CD4-positive, alpha-beta T cell treated with Interleukin-21 for 1 hour (primary cell): ENCODE measurements at places on chromosomes 5 and 9.

- DNase-seq = no peak
Measured at GRCh38 chr5:171785517-171785916, at the start of gene SMIM23. TSS of gene SMIM23 (plus strand) at chr5:171785817. CDS start at chr5:171785872, 55 bp downstream.

DNA sequence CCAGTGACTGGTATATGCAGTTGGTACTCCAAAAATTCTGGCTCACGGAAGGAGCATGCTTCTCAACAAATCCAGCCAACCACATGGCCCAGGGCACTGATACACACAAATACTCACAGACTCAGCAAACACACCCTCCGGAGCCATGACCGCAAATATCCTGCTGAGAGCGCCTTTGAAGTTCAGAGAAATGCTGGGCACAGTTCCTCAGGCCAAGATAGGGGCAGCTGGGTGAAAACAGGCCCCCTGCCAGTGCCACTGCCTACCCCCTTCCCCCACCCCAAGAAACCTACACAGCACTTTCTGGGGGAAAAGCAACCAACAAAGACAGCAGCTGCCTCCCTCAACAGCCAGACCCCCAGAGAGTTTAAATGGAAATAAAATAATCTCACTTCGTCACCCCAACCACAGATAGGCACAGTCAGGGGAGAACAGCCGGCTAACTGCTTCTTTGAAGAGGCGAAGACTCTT is 120.0 kb downstream of the C5orf15 start:
- no peak for DNase-seq

GRCh38 chr5:31366941-31367340 is 165.0 kb downstream of the DROSHA start:
- DNase-seq = no peak

DNA sequence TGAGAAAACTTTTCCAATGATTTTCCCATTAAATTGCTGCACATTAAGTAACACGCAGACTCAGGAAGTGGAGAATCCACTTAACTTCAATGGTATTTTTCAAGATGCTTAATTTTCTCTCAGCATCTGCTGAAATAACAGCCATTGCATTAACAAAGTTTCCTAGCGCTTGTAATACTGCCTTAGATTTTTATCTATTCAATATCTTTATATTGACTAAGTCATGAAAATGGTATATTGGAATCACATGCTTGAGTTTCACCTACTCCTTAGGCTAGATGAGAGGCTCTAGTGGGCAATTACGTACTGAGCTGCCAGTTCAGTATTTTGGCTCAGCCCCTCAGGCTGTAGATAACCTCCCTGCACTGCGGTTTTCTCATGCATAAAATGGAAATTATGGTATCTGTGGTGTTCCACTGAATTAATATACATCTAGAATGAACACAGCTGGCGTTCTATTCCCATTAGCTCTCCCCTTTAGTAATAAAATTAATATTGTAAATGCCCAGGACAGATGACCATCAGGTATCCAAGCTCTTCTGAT is 112.9 kb downstream of the MTX3 start:
- DNase-seq = no peak

GRCh38 chr9:107982745-107983144 is 493.2 kb upstream of the KLF4 start:
- DNase-seq = no peak

GRCh38 chr5:92560698-92561401 is 1020.2 kb downstream of the NR2F1-AS1 start:
- DNase-seq = no peak

- no peak for DNase-seq
Measured at GRCh38 chr5:125685771-125686170, 737.4 kb upstream of the GRAMD2B start.

GRCh38 chr5:75044406-75044805 is 8.0 kb downstream of the GCNT4 start:
- no peak for DNase-seq

- no peak for DNase-seq
Measured at GRCh38 chr5:82332886-82333615, 54.9 kb upstream of the RPS23 start.

DNA sequence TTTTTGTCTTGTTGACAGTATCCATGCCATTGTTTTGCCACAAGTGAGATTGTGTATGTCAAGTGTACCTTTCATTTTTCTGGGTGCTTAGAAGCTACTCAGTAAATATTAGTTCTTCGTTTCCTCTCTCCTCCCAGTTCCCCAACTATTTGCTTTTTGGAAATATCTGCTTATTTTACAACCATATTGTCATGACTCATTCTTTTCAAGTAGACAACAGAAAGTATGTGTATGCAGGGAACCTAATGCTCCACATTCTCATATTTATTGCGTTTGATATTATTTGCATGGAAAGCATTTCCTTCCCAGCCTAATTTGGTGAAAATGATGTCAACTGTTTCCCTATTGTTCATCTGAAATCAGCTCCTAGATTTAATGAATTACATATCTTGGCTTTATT is 483.7 kb upstream of the RIOK2 start:
- DNase-seq = no peak

DNA sequence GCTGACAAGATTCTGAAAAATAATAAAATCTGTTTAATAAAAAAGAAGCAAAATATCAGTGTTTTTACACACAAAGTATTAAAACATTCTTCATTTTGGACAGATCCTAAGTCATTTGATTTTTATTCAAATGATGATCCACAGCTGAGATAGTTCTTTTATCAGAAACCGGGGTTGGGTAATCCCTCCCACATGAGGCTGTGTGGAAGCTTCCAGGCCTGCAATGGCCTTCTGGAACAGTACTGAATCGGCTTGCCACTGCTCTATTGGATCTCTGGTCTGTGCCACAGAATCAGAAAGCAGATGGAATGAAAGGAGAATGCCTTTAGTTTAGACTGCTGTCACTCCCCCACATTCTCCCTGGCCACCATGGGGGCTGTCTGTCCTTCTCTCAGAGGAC is 6.1 kb upstream of the C5orf58 start:
- DNase-seq = no peak

GRCh38 chr9:113299800-113300292 is 3.3 kb downstream of the RNF183 start:
- DNase-seq = no peak

- DNase-seq = no peak
Measured at GRCh38 chr9:78366827-78367226, 69.9 kb downstream of the PSAT1 start.

GRCh38 chr5:155794795-155795194 is 532.2 kb upstream of the SGCD start:
- no peak for DNase-seq

- no peak for DNase-seq
Measured at GRCh38 chr5:141319202-141319601, 1.4 kb downstream of the TAF7 start.

- no peak for DNase-seq
Measured at GRCh38 chr5:97968346-97968745, 785.3 kb upstream of the RIOK2 start.

DNA sequence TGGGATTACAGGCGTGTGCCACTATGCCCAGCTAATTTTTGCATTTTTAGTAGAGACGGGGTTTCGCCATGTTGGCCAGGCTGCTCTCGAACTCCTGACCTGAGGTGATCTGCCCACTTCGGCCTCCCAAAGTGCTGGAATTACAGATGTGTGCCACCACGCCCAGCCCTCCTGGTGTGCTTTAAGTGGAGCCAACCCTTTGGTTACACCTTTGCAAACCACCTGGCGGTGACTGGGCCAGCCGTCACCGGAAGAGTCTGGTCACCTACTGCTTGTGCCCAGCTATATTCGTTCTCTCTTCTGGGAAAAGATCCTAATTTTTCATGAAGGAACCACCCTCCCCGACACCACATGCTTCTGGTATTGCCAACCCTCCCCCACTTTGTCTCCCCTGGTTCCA is 35.9 kb downstream of the COL23A1 start:
- DNase-seq = no peak

DNA sequence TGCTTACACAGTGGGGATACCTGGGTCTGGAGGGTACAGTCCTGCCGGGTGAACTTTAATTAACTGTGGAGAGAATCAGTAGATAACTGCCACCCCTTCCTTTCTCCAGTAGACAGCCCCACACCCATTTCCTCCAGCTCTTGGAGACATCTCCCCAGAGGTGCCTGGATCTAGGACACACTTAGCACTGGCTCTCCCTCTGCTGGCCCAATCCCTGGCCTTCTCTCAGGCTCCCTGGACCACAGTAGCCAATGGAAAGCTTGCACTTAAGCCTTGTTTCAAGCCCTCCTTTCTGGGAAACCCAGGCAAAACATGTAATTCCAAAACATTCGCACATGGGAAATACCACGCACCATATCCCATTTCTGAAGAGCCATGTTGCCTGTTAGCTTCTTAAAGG is 169.2 kb upstream of the GAS1 start:
- DNase-seq = no peak

GRCh38 chr5:61100437-61100836 is 61.8 kb downstream of the SMIM15 start:
- DNase-seq = no peak

- no peak for DNase-seq
Measured at GRCh38 chr5:127766676-127767335, 63.6 kb downstream of the CCDC192 start.

DNA sequence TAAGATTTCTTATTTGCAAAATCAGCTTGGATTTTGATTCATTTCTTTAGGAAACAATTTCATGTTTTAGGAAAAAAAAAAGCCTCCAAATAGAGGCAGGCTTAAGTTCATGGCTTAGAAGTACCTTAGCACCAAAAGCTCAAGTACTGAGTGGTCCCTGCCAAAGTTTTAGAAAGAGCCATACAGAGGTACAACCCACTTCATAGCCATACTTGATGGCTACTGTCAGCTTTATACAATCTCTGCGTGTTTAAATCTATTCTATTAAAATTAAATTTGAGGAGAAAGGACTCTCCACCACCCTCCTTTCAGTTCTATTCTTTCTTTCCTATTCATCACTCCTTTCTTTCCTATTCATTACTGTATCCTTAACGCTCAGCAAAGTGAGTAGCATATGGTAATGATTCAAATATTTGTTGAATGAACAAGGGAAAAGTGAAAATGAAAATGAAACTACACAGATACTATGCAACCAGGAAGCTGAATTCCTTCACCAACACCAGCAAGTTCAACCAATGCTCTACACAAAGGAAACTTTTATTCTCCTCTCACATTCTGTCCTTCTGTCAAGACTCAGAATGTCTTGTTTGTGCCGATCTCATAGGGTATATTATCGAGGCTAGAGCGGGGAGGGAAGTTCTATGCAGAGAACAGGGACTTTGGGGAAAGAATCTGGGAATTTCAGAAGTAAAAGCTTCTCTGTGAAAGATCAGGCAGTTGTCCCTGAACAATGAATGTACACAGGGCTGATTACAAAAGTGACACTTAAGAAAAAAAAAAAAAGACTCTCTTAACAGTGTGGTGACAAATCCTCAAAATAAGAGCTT is 138.6 kb upstream of the SPEF2 start:
- DNase-seq = peak; percentile 43

DNA sequence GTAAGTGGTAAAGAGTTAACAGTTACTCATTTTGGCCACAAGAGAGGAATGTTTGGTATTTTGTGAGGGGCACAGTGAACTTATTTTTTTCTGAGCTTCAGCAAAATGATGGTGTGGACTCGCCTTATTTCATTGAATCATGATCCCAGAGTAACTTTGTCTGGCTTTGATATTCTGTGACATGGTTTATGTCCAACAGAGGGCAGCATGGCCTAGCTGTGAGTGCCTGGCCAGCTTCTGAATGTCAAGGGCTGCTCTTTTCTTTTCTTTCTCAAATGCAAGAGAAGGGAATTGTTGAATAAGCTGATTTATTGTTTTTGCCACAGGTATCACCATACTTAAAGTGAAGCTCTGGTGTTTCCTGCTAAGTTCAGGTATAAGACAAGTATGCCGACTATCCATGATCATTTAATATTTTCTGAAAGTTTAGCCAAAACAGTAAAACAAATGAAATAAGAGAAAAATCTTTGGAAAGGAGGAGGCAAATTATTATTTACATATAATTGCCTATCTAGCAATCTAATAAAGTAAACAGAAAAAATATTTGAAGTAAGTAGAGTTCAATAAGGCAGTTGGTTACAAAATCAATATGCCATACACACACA is 31.7 kb downstream of the MRPL22 start:
- DNase-seq = no peak

DNA sequence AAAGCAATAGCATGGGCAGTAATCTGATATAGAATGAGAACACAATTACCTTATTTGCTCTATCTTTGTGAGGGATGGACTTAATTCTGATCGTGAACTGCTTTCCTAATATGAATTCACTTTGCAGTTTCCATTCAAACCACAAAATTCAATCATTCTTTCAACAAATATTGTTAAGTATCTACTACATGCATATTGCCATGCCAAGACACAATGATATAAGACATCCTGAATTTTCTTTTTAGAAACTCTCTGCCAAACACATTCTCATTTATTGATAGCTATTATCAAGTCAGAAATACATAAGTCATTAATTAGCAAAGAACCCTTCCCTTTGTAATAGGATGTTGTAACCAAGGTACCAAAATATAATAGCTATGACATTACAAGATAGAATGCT is 121.6 kb upstream of the TARS1 start:
- DNase-seq = no peak

- DNase-seq = no peak
Measured at GRCh38 chr9:96258967-96259366, 43.0 kb downstream of the HSD17B3 start.

DNA sequence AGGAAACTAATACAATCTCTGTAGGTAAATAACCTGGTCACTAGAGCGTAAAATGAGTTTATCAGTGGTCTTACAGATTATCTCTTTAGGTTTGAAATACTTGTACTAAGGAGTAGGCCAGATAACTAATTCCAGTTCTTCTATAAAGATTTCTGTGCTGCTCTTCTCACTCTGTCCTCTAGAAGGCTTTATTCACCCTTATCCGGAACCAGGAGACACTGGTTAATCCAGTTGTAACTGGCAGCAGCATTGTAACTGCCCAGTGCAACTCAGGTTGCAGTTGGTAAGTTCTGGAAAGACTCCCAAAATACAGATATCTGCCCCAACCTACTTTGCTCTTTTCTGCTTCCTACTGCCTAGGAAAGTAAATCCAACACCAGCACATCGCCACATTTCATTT is 19.8 kb downstream of the C5orf22 start:
- no peak for DNase-seq

DNA sequence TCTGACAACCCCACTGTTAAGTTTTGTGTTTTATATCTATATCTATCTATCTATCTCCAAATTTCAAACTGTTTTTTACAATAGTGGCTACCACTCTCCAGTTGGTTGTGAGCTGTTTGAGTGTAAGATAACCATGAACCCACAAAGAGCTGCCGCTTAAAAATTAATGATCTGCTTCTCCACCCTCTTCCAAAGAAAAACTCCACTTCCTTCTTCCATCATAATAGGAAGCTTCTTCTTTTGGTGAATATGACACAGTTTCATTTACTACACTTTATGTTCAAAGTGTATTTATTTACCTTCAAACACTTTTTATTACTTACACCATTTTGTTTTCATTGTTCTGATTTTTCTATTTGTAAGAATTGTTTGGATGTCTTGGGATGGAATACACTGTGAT is 37.9 kb downstream of the SPZ1 start:
- DNase-seq = no peak
